ENCODE measurements at places on chromosomes 12 and 14.

DNA sequence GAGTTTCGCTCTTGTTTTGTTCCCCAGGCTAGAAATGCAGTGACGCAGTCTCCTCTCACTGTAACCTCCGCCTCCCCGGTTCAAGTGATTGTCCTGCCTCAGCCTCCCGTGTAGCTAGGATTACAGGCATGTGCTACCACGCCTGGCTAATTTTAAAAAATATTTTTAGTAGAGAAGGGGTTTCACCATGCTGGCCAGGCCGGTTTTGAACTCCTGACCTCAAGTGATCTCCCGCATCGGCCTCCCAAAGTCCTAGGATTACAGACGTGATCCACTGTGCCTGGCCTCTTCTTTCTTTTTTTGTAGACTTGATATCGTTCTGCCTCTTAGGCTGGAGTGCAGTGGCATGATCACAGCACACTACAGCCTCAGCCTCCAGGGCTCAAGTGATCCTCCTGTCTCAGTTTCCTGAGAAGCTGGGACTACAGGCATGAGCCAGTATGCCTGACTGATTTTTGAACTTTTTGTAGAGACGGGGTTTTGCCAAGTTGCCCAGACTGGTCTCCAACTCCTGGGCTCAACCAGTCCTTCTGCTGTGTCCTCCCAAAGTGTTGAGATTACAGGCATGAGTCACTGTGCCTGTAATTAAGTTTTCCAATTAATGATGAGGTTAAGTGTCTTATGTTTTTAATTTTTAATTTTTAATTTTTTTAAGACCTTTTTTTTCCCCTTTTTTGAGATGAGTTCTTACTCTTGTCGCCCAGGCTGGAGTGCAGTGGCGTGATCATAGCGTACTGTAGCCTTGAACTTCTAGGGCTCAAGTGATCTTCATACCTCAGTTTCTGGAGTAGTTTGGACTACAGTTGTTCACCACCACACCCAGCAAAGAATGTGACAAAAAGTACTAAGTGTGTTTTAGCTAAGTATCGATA lies 10.2 kb downstream of the RCOR1 start:
- no peak overlapping the region for H3K27ac ChIP-seq
- no peaks in the 10 kb centered on the region for H3K36me3 ChIP-seq
- DNase-seq = no peak
- H3K27me3 ChIP-seq = no peaks in the 10 kb centered on the region
- H3K4me1 ChIP-seq = peaks cover 41% of the 10 kb centered on the region
- no peak overlapping the region for H3K4me3 ChIP-seq

- no peaks in the 10 kb centered on the region for H3K36me3 ChIP-seq
- no peaks in the 10 kb centered on the region for H3K27me3 ChIP-seq
- H3K4me3 ChIP-seq = no peak overlapping the region
Measured at GRCh38 chr14:60163693-60164092, 1.5 kb downstream of the DHRS7 start.

GRCh38 chr12:1078002-1078401 lies 87.0 kb downstream of the ERC1 start:
- peaks cover 14% of the 10 kb centered on the region for H3K4me1 ChIP-seq
- DNase-seq = no peak
- H3K36me3 ChIP-seq = no peaks in the 10 kb centered on the region
- no peaks in the 10 kb centered on the region for H3K27me3 ChIP-seq
- H3K4me3 ChIP-seq = no peak overlapping the region

DNA sequence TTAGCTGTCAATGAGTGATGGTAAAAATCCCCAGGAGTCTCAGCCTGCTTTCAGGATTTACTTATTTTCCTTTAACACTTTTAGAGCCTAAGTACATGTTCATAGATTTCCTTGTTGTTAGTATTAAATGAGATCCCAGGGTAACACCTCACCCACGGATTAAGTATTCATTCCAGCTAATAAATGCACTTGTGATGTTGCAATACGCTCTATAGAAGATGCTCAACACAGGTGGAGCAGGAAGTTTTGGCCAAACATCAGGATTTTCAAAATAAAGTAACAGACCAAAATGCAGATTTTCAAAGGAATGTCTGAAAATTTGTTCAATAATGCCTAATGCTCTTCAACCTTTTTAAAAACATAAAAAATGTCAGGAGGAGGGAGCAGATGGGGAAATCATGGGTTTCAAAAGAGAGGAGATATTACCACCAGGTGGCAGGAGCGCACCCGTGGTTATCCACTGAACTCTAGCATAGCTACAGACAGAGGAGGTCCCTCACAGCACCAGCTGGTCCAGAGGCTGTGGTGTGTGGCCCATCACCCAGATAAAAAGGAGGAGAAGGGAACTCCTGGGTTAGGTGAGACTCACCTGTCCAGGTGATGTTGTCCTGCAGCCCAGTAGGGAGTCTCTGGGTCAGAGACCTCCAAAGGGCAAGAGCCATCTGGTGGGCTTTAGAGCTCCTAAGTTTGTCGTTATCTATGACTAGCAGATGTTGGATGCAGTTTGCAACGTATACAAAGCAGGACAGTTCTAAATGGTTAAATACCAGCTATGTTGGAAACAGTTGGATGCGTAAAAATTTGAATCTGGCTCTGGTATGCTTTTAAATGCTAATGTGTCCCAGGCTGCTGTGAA lies 1158.4 kb upstream of the TMEM132C start:
- H3K27me3 ChIP-seq = no peaks in the 10 kb centered on the region
- no peak for DNase-seq
- no peak overlapping the region for H3K4me3 ChIP-seq
- no peak overlapping the region for H3K27ac ChIP-seq
- H3K4me1 ChIP-seq = no peaks in the 10 kb centered on the region

DNA sequence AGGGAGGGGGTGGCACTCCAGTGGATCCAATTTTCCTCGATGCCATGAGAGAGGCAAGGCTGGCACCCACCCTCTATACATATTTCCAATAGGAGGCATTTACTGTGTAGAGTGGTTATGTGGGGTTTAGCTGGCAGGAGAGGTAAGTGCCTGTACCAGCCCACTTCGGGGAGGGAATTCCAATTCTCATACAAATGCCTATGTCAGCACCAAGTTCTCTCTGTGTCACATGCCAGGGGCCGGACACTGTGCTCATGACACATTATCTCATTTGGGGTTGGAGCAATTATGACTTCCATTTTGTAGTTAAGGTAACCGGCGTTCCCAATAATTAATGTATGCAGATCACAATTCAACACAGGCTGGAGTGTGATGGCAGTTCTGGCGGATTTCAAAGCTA lies 284.3 kb downstream of the KSR2 start:
- no peak for DNase-seq
- H3K4me1 ChIP-seq = no peaks in the 10 kb centered on the region
- H3K27me3 ChIP-seq = no peaks in the 10 kb centered on the region

- H3K4me3 ChIP-seq = peak overlapping the region; percentile 38
- no peaks in the 10 kb centered on the region for H3K27me3 ChIP-seq
- DNase-seq = no peak
- H3K4me1 ChIP-seq = peaks cover 31% of the 10 kb centered on the region
- H3K36me3 ChIP-seq = no peaks in the 10 kb centered on the region
- H3K27ac ChIP-seq = peak overlapping the region; percentile 43
Measured at GRCh38 chr12:102479099-102479885, 1.1 kb downstream of the IGF1 start.

DNA sequence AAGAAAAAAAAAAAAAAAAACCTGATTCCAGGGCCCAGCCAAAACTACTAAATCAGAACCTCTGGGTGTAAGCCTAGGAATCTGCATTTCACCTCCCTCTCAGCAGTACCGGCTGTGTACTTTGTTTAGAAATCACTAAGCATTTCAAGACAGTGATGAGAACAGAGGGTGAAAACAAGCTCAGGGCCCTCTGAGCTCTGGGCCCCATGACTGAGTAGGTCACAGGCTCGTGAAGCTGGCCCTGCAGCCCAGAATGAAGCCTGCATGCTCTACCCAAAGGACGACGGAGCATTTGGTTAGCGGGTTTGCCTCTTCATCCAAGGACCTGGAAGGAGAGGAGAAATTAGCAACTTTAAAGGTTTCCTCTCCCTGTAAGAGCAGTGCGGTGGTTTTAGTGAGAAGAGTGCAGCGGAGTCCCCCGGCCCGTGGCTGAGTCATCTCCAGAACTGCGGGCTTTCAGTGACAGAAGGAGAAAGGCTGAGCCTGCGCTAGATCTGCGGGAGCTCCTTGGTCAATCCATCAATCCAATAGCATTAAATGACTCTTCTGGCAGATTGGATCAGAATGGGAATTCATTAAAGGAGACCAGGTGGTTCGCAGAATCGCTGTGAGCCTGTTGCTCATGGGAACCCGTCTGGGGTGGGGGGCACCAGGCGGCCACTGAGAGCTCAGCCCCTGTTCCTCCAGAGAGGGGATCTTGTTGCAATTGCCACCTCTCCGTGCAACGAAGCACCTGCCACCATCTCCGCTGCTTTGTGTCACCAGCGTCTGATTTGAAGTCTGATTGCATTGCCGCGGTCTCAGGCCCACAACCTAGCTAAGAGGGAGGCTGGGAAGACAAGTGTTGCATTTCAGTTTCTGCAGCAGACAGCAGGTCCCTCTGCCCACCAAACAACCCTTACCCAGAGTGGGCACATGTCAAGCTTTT lies 7.3 kb downstream of the IL31 start:
- H3K4me3 ChIP-seq = no peak overlapping the region
- peaks cover under 1% of the 10 kb centered on the region for H3K27me3 ChIP-seq
- no peaks in the 10 kb centered on the region for H3K36me3 ChIP-seq
- DNase-seq = no peak
- no peaks in the 10 kb centered on the region for H3K4me1 ChIP-seq
- no peak overlapping the region for H3K27ac ChIP-seq

GRCh38 chr14:100463937-100464336 lies 123.3 kb downstream of the BEGAIN start:
- no peaks in the 10 kb centered on the region for H3K27me3 ChIP-seq
- H3K4me3 ChIP-seq = no peak overlapping the region
- no peaks in the 10 kb centered on the region for H3K4me1 ChIP-seq
- no peak for DNase-seq
- H3K36me3 ChIP-seq = no peaks in the 10 kb centered on the region

GRCh38 chr12:42119085-42119633 lies 25.5 kb downstream of the GXYLT1 start:
- no peaks in the 10 kb centered on the region for H3K27me3 ChIP-seq
- no peak overlapping the region for H3K4me3 ChIP-seq
- no peak for DNase-seq
- H3K36me3 ChIP-seq = no peaks in the 10 kb centered on the region
- H3K4me1 ChIP-seq = no peaks in the 10 kb centered on the region

DNA sequence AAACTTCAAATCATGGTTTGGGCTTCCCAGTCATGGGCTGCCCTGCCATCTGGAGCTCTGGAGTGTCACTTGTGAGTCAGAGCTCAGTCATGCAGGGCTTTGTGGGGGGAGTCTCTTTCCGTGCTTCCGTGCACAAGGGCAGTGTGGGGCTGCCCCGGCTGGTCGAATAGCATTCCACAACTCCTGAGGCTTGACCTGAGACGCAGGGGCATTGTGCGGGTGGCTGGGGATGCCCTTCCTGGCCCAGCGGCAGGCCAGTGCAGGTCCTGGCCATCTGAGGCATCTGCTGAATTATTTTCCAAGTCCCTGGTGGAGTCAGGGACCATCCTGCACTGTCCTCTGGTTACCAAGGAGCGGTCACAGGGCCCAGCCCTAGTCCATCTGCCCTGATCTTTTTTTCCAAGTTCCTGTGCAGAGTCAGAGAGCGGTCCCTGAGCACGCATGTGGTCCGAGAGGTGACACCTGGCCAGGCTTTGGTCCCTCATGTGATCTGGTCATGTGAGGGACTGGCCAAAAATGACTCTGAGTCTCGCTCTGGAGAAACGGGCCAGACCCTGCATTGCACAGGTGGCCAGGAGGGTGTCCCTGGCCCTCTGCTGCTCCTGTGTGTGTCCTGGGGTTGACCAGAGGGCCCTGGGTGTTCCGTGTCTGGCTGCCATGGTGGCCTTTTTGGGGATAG lies 167.0 kb upstream of the ALG10B start:
- DNase-seq = no peak
- H3K4me1 ChIP-seq = no peaks in the 10 kb centered on the region
- no peak overlapping the region for H3K27ac ChIP-seq

- peak overlapping the region; percentile 72 for H3K4me3 ChIP-seq
- H3K27ac ChIP-seq = peak overlapping the region; percentile 94
- no peaks in the 10 kb centered on the region for H3K27me3 ChIP-seq
- no peaks in the 10 kb centered on the region for H3K36me3 ChIP-seq
- peak; percentile 80 for DNase-seq
Measured at GRCh38 chr12:31324845-31325523, 966 bp downstream of the SINHCAF start.

GRCh38 chr12:28938581-28939235 lies 210.4 kb upstream of the FAR2 start:
- H3K27ac ChIP-seq = peak overlapping the region; percentile 20
- DNase-seq = no peak
- H3K36me3 ChIP-seq = no peaks in the 10 kb centered on the region
- no peaks in the 10 kb centered on the region for H3K4me1 ChIP-seq
- no peaks in the 10 kb centered on the region for H3K27me3 ChIP-seq
- no peak overlapping the region for H3K4me3 ChIP-seq

GRCh38 chr12:42698213-42698612 lies 108.7 kb upstream of the PRICKLE1 start:
- no peak overlapping the region for H3K27ac ChIP-seq
- no peaks in the 10 kb centered on the region for H3K27me3 ChIP-seq
- H3K4me1 ChIP-seq = no peaks in the 10 kb centered on the region
- peak; percentile 74 for DNase-seq
- H3K4me3 ChIP-seq = no peak overlapping the region

DNA sequence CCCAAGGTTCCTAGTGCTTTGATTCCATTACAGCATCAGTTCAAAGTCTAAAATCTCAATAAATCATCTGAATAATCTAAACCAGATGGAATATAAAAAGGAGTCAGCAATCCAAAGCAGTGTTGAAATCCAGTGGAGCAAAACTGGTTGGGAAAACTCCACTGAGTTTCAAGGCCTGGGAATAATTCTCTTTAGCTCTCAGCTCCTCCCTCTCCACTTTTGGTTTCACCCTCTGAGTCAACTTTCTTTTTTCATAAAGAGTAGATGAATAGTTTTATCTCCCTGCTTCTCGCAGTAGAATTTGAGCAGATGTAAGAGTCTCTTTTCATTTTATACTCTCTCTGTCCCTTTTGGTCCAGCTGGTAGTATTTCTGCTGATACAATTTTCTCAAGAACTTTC lies 338.6 kb downstream of the APAF1 start:
- H3K4me1 ChIP-seq = no peaks in the 10 kb centered on the region
- H3K27me3 ChIP-seq = no peaks in the 10 kb centered on the region
- no peaks in the 10 kb centered on the region for H3K36me3 ChIP-seq
- H3K4me3 ChIP-seq = no peak overlapping the region
- no peak overlapping the region for H3K27ac ChIP-seq
- DNase-seq = no peak

DNA sequence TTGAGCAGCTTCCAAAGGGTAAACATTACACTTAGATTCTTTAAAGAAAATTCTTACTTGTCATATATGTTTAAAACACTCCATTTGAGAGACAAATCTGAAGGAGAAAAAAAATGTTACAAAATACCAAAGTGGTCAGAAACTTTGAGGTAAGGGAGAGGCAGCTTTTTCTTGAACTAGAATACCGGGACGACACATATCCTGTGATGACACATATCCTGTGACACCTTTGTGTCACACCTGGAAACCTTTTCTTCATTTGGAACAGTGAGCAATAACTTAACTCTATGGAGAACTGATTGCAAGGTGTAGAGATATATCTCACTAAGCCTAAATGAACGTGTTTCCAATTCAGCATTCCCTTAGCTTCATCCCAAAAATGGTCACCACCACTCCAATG lies 4.6 kb upstream of the GRIN2B start:
- H3K27me3 ChIP-seq = no peaks in the 10 kb centered on the region
- H3K4me3 ChIP-seq = no peak overlapping the region

- no peak for DNase-seq
- H3K27ac ChIP-seq = no peak overlapping the region
- H3K4me3 ChIP-seq = no peak overlapping the region
- H3K27me3 ChIP-seq = no peaks in the 10 kb centered on the region
- H3K4me1 ChIP-seq = no peaks in the 10 kb centered on the region
Measured at GRCh38 chr14:65109357-65109756, 7.0 kb upstream of the MAX start.

Data from sigmoid colon (tissue), 7 donors.